ENCODE measurements at places on chromosomes 6 and 20.

GRCh38 chr6:136341967-136342366, 52.3 kb upstream of the BCLAF1 start:
- no peak for DNase-seq

- DNase-seq: peak; percentile 9
Observed at GRCh38 chr20:45405571-45406259, 2.4 kb upstream of the DBNDD2 start.

- DNase-seq: peak; percentile 19
Observed at GRCh38 chr6:133683606-133684005, 205.3 kb upstream of the TCF21 start.

GRCh38 chr6:81636930-81637568, 115.4 kb downstream of the TENT5A start:
- DNase-seq: no peak

- DNase-seq: no peak
Observed at GRCh38 chr6:36594816-36595643, 868 bp downstream of the SRSF3 start.

- no peak for DNase-seq
Observed at GRCh38 chr20:47269309-47270165, 87.0 kb downstream of the ZMYND8 start.

DNA sequence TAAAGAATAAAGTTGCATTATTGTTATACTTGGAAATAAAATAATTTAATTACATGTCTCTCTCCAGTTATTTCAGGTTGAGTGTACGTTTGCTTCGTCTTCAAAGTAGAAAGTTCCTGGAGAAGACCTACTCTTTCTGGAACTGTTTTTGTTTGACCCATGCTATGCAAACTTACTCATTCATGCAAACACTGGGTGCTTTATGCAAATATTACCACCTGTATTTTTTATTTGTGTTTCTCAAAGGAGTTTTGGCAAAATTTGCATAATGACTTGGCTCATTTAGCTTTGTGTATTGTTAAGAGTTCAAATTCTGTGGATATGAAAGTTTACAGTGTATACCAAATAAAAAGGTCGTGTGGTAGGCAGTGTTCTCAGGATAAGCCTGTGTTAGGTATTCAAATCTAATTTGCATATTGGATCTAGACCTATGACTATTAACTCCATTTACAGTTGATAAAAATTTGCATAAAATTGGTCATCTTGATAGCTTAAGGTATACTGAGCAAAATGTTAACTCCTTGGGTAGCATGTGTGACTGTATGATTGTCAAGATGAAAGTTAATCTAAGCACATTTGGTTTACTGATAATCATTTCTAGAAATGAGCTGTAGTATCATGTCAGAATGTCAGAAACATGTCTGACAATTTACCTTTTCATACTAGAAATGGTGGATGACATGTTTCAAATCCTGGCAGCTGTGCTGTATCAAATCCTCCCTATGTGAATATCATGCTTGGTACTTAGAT, 65.2 kb downstream of the CDKAL1 start:
- no peak for DNase-seq

DNA sequence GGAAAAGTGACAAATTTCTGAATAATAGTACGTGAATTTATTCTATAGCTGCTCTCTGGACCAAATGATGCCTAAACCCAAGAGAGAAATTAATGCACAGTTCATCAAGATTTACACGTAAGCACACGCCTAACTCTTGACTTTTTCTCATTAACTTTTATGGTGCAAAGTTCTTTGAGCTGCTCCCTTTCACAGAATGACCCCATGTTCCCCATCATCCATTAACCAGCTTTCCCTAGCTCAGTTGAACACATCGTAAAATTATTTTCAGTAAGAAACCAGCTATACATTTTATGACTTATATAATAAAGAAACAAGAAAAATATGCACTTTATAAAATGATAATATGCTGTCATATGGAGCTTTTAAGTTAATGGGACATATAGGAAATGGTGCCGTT, 54.3 kb downstream of the ID4 start:
- no peak for DNase-seq

DNA sequence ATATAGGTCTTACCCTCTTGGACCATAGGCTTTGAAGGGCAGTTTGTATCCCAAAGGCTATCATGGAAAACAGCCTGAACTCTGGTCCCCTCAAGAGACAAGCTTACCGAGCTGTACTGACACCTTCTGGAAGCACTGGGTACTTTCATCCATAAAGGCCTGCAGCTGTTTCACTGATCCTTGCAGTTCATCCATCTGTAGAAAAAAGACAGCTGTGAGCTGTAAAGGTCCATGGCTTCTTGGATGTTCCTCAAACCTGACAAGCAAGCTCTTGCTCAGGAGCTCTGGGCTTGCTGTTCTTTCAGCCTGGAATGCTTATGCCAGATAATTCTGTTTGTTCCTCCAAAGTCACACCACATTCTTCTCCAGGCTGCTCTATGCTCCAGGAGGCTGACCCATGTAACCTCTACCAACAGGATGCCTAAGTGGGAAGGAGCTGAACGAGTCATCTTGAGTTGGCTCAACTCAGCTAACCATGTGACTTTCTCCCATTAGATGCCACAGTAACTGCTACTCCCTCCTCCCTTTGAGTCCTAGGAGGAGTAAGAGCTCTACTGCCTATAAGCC, 8.8 kb upstream of the NDRG3 start:
- peak; percentile 82 for DNase-seq

GRCh38 chr20:33209789-33210188, 7.4 kb upstream of the BPIFA3 start:
- DNase-seq: peak; percentile 82

GRCh38 chr20:61638802-61639585, 386.9 kb downstream of the CDH4 start:
- DNase-seq: no peak

DNA sequence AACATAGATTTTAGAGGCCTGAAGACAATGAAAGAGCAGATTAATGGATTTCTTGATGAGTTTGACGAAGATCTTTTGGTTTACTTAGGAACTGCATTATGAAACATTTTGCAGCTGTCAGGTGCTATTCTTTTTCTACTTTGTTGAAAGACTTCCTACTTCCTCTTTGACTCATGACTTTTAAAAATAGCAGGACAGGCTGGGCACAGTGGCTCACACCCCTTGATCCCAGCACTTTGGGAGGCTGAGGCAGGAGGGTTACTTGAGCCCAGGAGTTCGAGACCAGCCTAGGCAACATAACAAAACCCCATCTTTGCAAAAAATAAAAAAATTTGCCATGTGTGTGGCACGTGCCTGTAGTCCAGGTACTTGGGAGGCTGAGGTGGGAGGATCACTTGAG, 52.0 kb downstream of the ITCH start:
- DNase-seq: no peak

GRCh38 chr6:29537714-29538403, 21.7 kb downstream of the UBD start:
- no peak for DNase-seq

DNA sequence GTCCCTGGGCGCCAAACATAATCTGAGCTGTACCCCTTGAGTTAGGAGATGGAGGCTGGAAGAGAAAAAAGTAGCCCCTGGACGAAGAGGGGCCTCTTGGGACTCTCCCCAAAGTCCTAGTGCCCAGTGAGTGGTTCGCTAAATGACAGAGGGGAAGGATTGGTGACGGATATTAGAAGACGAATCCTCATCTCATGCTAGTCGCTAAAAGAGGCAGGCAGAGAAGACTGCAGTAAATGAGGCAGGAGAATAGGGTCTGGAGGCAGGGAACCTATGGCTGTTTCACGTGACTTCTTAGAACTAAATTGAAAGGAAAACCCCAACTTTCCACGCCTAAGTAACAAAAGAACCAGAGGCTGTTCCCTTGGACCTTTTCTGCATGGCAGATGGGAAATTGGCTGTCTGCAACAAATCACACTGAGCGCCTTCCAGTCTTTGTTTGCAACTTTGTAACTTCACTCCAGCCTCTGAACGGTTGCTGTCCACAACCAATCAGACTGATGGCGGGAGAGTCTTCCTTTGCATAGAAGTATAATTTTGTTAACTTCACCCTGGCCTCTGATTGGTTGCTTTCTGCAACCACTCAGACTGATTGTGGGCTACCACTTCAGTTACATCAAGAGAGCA, 731 bp upstream of the RBL1 start:
- DNase-seq: no peak

All from spinal cord (tissue), 10 donors.